Subcutaneous adipose tissue (tissue), 4 donors: ENCODE measurements at places on chromosomes 6 and 20. TPM values are rescaled to one million over a fixed set of nuclear protein-coding genes. Genes with fewer than 3 reads are reported as not detected.

DLK2 gene
- not detected for total RNA-seq

OPRM1 gene
- total RNA-seq = not detected

SGK2 gene
- 17.0 TPM for total RNA-seq

PRL gene
- total RNA-seq = not detected

GABRR1 gene
- not detected for total RNA-seq

ADGRF5 gene
- total RNA-seq = 42.7 TPM

RCAN2 gene
- total RNA-seq = 12.6 TPM

PROCR gene
- 61.9 TPM for total RNA-seq

ZNF311 gene
- 1.0 TPM for total RNA-seq

MOCS1 gene
- 52.0 TPM for total RNA-seq

DNMT3B gene
- 0.85 TPM for total RNA-seq

ARMH2 gene
- not detected for total RNA-seq

OPN5 gene
- not detected for total RNA-seq

TGM3 gene
- 0.19 TPM for total RNA-seq
